ENCODE measurements at places on chromosomes 5 and 9.

DNA sequence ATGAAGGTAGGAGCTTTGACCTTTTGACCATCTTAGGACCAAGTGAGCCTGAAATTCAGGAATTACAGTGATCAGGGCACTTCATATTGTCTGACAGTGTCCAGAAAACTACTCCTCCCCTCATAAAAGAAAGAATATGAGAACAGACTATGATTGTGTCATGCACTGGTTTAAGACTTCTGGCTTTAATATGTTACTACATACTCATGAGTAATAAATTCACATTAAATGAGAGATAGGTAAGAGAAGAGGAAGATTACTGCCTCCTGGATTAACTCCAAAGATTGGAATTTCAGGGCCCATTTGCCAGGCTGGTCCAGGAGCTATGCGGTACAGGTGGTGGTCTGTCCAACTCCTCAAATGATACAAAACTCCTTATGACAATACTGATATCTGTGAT lies 213.5 kb upstream of the ADRA1B start:
- no peak for DNase-seq

- no peak for DNase-seq
These were observed 151.7 kb downstream of the PIK3R1 start for GRCh38 chr5:68367287-68367686.

DNA sequence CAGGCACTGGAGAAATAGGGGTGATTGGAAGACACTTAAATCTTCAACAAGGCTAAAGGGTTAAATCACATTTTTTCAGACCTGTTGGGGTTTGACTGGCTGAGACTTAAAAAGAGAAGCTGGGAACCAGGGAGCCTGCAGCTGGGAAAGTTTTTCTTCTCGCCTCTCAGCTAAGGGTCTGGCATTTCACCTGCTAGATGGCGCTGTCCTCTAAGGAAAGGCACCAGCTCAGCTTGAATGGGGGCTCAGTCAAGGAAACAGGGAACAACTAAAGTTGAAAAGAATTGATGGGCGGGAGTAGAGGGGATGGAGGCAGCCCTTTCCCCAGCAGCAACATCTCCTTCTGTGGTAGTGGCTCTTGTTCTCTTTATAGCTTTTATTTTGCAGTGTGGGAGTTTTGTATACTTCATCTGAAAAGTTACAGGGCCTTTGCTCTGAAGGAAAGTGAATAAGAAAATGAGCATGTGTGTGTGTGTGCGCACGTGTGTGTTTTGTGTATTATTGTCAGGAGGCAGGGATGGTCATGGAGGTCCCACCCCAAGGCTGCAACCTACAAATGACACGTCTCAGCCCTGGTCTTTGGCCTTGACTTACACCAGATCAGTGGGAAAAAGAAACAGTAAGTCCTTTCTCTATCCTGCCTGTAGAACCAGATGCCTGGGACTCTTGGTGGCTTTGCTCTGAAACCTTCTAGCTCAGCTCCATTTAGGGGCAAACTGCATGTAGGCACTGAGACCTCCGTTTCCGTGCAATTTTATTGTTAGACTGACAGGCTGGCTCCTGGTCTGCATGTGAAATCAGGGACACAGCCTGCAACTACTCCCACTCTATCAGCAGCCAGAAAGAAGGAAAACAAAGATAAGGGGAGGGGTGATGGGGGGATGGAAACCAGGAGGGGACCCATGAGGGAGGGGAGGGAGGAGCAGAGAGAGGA lies 316.2 kb upstream of the CLINT1 start:
- DNase-seq = peak; percentile 54

GRCh38 chr9:83535736-83536135 lies 2.5 kb downstream of the FRMD3 start:
- no peak for DNase-seq

DNA sequence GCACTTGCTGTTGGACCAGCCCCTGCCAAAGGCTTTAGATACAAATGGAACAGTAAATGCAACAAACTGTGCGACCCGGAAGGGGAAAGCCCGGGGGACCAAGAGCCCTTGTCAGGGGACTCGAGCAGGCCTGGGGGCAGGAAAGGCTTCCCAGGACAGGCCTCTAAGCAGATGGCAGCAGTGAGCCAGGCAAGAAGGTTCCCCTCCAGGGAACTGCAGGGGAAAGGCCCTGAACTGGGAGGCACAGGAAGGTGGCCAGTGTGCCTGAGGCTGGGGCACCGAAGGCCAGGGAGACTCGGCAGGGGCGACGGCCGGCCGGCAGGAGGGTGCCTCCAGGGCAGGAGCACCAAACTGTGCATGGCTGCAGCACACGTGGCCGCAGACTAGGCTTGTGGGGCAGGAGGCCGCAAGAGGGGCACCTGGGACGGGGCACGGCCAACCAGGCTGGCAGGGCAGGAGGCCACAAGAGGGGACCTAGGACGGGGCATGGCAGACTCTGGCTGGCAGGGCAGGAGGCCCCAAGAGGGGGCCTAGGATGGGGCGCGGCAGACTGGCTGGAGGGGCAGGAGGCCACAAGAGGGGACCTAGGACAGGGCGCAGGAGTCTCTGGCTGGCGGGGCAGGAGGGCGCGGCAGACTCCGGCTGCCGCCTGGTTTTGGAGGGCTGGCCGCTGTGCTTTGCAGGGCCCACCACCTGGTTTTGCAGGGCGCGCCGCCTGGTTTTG lies 10.0 kb downstream of the VAV2 start:
- DNase-seq = no peak

DNA sequence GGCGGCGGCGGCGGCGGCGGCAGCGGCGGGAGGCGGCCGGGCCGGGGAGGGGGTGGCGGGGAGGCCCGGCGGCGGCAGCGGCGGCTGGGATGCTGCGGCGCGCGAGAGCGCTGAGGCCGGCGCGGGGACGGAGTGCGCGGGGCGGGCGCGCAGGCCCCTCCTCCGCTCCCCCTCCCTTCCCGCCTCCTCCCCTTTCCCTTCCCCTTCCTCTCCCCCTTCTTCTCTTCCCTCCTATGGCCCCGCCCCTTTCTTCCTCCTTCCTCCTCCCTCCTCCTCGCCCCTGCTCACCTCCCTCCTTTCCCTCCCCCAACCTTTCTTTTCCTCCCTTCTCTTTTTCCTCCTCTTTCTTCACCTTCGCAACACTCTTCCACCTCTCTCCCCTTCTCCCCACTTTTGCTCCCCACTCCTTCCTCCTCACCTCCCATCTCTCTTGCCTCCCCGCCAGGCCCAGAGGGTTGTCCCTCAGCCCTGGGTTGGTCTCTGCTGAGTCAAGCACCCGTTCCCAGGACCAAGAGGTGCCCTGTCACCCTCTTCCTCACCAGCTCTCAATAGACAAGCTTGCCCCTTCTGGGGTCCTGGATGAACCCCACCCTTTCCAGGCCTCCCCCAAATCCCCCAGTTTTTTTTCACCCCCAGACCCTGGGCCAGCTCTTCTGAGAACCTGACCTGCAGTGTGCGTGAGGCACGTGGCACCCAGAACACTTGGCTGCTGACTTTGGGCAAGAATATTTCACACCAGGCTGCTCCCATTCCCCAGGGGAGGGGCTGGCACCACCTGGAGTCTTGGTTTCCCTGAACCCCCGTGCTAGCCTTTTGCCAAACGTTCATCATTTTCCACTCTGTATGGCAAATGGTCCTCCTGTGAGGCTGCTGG lies at the start of gene SEMA4D:
Gene SEMA4D (minus strand): TSS at position 136 of the 874 bp plus-strand sequence. CDS start 92,657 bp downstream, outside the sequence.
- peak; percentile 68 for DNase-seq

- DNase-seq = peak; percentile 76
These were observed 9.9 kb upstream of the PLEKHG4B start for GRCh38 chr5:82097-82496.

DNA sequence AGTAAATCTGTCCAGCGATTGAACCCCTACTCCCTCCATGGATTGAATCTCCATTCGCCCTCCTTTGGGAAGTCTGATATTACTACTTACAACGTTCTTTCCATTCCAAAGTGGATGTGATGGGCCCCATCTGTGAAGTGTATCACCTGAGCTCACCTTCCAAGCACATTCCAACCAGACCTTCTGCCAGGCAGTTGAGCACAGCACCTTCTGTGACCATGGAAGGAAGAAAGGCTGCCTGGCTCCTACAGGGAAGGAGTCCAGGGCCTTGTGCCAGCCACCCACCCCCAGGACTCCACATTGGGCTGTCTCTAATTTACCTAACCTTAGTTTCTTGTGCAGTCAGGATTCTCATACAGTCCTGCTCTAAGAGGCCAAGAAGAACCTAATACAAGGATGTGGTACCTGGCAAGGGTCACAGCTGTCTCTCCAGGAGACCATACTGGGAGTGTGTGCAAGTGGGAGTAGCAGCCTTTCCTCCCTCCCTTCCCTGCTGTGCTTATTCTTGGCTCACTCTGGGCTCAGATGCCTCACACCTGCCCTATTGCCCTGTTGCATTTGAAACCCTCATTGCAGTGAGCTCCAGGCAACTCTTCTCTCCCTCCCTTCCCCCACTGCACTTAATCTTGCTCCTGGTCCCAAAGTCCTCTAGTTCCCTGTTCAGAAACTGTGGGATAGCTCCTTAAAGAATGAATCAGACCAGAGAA lies 116.1 kb downstream of the NRG2 start:
- no peak for DNase-seq

DNA sequence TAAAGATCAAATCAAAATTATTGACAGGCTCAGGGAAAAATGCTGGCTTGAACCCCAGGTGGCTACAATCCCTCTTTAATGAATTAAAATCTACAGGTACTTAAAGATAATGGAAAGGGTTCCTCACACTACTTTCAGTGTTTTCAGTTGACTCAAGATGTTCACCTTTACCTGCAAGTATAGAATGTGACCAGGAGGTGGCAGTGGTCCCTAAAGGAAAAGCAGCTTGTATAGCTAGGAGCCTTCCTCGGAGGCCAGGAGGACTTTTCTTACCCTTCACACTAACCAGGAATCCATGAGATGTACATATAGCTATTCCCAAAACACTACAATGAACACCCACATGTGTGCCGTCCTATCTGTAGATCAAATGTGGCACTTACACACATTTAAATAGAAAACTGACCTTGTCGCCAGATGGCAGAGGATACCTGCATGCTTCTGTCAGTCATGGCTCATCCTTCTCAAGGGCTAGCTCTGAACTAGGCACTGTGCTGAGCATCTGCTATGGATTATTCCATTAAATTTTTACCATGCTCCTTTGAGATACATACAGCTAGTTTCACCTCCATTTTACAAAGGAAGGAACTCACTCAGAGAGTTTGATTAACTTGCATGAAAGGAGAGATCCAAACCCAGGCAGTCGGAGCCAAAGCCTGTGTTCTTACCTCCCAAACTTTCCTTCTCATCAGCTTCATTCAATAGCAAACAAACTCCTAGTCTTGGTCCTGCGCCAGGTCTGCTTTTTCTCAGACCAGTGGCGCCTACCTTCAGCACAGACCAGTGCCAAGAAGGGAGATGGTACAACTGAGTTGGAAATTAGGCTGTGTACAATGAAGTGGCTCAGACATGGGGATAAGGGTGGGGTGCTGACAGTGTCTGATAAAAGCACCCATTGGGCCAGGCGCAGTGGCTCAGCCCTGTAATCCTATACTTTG lies 24.5 kb downstream of the C9orf152 start:
- DNase-seq = peak; percentile 38

- DNase-seq = no peak
These were observed 40.4 kb upstream of the RASGRF2 start for GRCh38 chr5:80919678-80920196.

- no peak for DNase-seq
These were observed 143.1 kb upstream of the RANBP3L start for GRCh38 chr5:36444582-36445418.

DNA sequence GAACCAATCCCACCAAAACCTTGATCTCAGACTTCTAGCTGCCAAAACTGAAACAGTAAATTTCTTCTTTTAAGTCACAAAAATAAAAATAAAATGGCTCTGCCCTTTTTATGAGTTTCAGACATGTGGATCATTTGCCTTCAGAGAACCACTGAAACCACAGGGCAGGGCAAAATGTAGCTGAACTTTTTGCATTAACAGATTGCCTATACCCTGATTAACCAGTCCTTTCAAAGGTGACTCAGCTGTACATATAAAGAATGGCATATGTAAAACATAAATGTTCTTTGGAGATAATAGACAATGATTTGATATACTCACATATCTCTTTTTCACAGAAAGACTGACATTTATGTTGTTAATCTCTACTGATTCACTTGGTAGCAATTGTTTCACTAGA lies 187.1 kb upstream of the GRIN3A start:
- no peak for DNase-seq

DNA sequence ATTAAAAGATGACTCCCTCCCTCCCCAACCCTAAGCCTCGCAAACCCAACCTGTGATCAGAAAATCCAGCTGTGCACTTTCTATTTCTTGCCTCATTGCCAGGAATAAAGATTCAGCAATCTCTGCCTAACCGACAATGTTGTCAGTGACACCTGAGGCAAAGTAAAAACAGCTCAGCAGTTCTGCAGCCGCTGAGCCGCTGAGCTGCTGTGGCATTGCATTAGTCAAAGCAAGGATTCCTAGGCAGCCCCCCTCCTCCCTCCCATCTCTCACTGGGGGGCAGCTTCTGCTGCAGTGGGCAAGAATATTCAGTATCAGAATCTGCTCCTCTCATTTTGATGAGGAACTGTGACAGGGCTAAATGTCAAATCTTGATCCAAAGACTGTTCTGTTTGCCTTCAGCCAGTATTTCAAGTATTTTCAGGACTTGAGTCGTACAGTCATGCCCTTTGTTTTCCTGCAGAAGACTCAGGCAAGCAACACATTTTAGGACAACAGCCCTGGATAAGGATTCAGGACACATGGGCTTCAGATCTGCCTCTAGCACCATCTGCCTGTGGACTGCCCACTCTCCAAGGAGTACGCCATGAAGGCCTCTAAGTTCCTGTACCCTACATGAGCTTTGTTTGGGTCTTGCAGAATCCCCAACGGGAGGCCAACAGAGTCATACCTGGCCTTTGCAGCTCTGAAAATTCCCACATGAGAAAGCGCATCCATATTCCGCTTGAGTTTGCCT lies 41.1 kb upstream of the DAP start:
- no peak for DNase-seq

DNA sequence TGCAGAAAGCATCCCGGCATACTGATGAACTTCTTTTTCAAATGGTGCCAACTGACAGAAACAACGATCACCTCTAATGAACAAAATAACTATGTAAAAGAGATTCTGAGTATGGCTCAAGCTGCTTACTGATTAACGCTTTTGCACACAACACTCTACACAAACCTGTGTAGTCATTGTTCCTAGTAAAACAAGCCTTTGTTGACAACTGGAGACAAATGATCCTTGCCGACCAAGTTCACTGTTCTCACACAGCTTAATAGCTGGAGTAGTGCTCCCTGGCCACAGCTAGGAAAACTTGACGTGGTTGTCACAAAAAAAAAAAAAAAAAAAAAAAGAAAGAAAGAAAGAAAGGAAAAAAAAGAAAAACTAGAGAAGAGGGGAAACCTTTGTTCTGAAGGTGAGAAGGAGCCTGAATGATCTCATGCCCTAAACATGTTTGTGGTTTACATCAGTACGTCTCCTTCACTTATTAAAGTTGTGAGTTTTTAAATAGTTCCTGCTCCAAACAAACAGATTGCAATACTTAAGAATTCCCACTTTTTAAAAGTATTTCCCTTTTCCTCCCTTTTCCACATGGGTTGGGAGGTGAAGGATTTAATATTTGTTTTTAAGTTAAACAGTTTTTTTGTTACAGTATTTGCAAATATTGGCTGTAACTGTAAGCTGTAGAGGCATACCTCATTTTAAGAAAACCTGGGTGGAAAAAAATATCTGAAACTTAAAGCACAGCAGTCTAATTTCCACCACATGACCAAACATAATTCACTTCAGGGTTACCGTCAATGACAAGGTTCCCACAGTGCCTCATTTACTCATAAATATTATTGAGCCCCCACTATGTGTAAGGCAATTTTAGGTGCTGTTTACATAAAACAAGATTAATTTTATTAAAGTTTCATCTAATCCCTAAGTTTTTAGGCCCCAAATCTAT lies 63.7 kb downstream of the GLIS3 start:
- DNase-seq = no peak

All from iPS DF 19.7 (cell line).